Pancreas (tissue), 10 donors: ENCODE measurements at places on chromosomes 16 and 17.

DNA sequence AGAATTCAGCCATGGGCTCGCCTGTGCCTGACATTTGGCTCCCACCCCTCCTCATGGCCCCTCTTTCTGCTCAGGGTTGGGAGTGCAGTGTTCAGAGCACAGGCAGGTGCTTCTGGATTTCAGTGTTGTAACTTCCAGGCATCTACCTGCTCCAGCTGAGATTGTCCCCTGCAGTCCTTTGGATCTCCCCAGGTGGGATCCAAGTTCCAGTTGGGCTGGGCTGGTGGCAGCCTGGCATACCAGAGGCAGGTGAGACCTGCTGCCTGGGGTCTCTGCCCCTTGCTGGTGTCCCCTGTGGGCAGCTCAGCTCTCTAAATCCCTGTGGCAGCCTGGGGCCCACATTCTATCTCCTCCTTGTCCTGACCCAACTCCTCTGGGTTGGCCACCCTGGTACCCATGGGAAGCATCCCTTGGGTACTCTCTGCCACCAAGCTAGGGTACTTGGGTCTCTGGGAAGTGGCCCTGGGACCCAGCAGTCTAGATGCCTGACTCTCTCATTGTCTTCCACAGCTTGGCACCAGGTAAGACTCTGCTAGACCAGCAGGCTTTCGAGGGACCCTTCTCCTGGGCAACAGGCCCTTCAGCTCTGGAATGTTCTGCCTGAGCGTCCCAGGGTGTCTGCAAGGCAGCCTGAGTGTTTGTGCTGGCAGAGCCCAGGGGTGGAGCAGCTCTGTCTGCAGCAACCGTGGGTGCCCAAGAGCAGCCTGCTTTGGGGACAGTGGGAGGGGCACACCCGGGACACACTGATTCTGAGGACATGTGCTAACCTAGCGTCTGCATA lies 42.5 kb downstream of the DNAH17 start:
- no peaks in the 10 kb centered on the region for H3K36me3 ChIP-seq
- H3K27ac ChIP-seq, result no peak overlapping the region
- no peaks in the 10 kb centered on the region for H3K4me1 ChIP-seq
- no peak for DNase-seq
- H3K27me3 ChIP-seq, result no peaks in the 10 kb centered on the region

DNA sequence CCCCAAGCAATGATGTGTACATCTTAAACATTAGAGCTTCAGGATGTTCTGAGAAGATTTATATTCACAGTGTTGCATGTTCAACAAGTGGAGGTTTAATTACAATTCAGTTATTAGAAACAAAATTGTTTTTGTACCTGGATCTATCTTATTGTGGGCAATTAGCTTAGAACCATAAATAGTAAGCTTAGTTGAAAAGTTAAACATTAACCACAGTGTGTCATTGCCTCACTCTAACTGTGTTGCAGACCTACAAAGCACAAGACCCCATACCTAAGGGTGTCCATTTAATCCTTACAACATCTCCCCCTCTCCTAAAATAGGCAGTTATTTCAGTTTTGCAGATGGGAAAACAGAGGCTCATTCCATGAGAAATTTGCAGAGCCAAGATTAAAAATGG lies 632.0 kb upstream of the SOX9 start:
- H3K4me3 ChIP-seq, result no peak overlapping the region
- no peak overlapping the region for H3K27ac ChIP-seq
- no peaks in the 10 kb centered on the region for H3K27me3 ChIP-seq
- no peak for DNase-seq

DNA sequence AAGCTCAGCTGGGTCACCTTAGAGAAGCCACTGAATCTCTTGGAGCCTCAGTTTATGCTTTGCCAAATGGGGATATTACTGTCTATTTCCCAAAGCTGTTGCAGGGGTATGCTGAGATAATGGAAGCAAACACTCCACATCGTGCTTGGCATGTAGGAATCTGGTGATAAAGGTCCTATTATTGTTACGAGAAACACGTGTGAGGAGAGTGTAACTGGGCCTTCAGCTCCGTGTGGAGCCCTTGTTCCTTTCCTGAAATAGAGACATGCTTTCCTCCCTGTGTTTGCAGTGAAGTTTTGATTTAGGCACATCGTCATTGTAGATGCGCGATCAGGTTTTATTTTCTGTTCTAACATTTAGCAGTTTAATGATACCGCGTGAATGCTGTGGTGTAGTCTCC lies 292.4 kb downstream of the CPPED1 start:
- H3K27ac ChIP-seq, result no peak overlapping the region
- H3K36me3 ChIP-seq, result no peaks in the 10 kb centered on the region
- no peaks in the 10 kb centered on the region for H3K4me1 ChIP-seq
- no peak overlapping the region for H3K4me3 ChIP-seq
- no peaks in the 10 kb centered on the region for H3K27me3 ChIP-seq

GRCh38 chr16:30902029-30902972 lies 5.9 kb downstream of the CTF1 start:
- H3K4me1 ChIP-seq, result no peaks in the 10 kb centered on the region
- no peaks in the 10 kb centered on the region for H3K36me3 ChIP-seq
- H3K27me3 ChIP-seq, result no peaks in the 10 kb centered on the region
- H3K27ac ChIP-seq, result peak overlapping the region; percentile 85
- DNase-seq, result peak; percentile 83
- peak overlapping the region; percentile 26 for H3K4me3 ChIP-seq

DNA sequence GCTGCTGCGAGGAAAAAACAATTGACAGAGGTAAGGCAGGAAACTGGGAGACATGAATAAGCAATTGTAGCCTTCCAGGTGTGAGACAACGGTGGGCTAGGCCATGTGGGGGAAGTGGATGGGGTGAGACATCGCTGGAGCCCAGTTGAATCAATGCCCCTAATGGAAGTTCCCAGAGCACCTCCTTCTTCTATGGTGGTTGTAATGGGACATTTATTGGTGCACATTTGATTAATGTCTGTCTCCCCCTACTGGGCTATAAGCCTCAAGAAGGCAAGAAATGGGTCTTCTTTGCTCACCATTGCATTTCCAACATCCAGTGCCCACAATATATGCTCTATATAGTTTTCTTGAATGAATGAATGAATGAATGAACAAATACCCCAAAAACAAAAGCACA lies 22.7 kb upstream of the CD300E start:
- H3K4me1 ChIP-seq, result no peaks in the 10 kb centered on the region
- H3K27me3 ChIP-seq, result no peaks in the 10 kb centered on the region
- H3K27ac ChIP-seq, result no peak overlapping the region
- no peaks in the 10 kb centered on the region for H3K36me3 ChIP-seq
